ENCODE measurements at places on chromosomes 1 and 21.

DNA sequence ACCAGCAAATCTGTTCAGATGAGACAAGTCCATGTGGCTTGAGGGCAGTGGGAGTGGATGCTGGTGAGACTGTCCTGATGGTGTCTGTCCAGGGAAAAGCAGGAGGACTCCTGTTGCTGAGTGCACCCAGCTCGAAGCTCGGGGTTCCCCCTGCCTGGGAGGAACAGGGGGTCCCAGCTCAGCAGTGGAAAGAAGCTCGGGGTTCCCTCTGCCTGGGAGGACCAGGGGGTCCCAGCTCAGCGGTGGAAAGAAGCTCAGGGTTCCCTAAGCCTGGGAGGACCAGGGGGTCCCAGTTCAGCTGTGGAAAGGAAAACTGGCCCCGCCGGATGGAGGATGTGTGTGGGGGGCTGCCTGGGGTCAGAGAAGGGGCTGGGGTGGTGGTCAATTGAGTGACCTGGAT is 39.1 kb downstream of the CRYAA start:
- DNase-seq, result no peak

GRCh38 chr1:108551137-108551862 is 8.6 kb upstream of the EEIG2 start:
- DNase-seq, result no peak

- no peak for DNase-seq
Observed at GRCh38 chr21:46118316-46119143, 20.6 kb downstream of the COL6A2 start.

- peak; percentile 96 for DNase-seq
Observed at GRCh38 chr1:92804721-92805201, 19.9 kb upstream of the EVI5 start.

GRCh38 chr1:14553711-14554110 is 44.8 kb upstream of the KAZN start:
- no peak for DNase-seq

- DNase-seq, result no peak
Observed at GRCh38 chr1:13913396-13913795, 213.4 kb downstream of the PRDM2 start.

- no peak for DNase-seq
Observed at GRCh38 chr1:174777262-174777661, 222.5 kb upstream of the CACYBP start.

DNA sequence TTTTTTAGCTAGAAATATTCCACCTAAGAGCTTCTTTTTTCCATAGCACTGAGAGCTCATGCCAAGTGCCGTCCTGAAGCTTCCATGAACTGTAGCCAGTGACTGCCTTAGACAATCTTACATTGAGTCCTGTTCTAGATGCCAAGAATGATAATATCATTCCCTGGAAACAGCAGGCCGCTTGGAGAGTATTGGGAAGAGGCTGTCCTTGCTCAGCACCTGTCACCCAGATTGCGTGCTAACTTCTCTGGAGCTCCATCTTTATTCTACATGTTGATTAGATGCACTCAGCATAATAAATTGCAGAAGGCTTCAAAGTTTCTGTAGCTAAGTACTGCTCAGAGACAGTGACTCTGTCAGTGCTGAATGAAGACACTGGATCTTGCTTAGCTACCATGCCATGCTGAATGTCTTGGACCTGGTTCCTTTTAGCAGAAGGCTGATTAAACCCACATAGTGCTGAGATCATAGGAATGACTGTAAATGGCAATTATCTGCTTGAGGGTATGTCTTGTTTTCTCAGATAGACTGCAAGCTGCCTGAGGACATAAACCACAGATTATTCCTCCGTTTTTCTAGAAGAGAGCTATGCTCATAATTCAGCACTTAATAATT is 83.1 kb upstream of the IRF2BP2 start:
- DNase-seq, result no peak

- DNase-seq, result no peak
Observed at GRCh38 chr1:24643363-24644099, 429 bp downstream of the SRRM1 start.

GRCh38 chr21:40164905-40165772 is 297.9 kb downstream of the PCP4 start:
- peak; percentile 48 for DNase-seq

GRCh38 chr1:221263831-221264767 is 384.9 kb downstream of the HLX start:
- peak; percentile 89 for DNase-seq

DNA sequence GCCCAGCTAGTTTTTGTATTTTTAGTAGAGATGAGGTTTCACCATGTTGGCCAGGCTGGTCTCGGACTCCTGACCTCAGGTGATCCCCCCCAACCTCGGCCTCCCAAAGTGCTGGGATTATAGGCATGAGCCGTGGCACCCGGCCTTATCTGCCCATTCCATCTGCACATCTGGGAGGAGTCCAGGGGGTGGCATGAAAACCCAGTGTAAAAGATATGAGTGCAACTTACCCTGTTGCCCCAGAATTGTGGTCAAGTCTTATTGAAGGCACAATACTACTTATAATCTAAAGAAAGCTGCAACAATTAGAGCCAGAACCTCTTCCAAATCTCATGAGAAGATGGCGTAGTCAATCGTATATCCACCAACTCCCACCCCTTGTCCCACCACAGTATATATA is 18.4 kb downstream of the CTXND2 start:
- no peak for DNase-seq

DNA sequence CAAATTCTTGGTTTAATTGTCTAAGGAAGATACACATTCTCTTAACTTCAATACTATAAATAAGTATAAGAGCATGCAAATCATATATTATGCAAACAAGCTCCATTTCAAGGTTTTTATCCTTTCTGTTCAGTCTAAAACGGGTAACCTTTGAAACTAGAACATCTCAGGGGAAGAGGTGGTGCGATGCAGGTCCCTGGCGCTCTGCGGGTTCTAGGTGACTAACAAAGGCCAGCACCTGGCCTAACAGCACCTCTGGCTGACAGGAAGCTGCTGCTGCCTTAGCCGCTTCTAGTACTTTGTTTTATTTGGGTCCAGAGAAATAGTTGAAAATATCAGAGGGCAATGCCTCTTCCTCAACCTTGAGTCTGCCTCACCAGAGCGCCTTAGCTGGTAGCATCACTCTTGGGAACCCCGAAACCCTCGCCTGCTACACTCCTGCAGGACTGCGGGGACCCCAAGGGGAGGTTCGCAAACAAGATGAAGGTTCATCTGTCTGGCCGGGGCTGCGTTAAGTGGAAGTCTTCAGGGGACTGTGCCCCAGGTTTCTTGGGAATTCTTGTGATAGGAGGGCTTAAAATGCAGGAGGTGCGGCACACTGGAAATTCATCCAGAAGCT is 45.5 kb downstream of the PRDM15 start:
- no peak for DNase-seq

DNA sequence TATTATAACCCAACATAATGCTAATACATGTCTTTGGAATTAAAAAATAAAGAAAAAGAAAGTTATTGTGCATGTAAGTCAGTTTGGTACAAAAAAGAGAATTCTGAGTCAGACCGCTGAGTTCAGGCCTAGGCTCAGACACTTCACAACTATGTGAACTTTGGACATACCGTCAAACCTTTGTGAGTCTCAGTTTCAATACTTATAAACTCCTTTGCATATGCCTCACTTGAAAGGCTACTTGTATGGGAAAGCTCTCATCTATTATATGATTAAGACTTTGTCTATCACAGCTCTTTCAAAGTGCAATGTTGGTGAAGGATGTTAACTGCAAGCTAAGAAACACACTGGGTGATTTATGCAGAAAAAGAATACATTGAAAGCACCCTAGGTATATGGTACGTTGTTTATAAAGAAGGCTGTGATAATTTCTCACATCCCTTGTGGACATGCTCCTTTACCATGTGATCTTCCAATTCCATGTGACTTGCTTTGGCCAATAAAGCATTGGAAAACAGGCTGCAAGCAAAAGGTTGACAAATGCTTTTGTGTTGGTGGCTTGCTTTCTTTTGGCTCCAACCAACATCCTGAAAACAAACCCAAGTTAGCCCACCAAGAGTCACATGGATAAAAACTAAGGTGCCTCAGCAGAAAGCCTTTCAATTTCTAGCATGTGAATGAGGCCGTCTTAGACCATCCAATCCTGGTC is 49.6 kb downstream of the INTS7 start:
- no peak for DNase-seq

- DNase-seq, result no peak
Observed at GRCh38 chr1:44040846-44041245, 9.6 kb upstream of the SLC6A9 start.

DNA sequence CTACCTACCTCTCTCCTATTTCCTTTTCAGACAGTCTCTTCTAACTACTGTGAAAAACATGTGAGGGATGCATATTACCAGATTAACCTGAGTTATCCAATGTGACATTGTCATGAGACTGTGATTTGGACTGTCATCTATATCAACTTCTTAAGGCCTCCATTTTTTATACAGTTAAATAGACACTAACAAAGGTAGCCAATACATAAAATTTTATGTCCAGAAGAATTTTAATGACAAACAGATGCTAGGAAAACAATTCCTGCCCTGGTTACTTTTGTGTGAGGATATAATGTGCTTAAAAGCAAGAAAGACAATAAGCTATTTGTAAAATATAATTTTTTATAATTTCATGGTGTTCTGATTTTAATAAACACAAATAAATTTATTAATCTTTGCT is 136.2 kb downstream of the DPYD start:
- DNase-seq, result no peak

DNA sequence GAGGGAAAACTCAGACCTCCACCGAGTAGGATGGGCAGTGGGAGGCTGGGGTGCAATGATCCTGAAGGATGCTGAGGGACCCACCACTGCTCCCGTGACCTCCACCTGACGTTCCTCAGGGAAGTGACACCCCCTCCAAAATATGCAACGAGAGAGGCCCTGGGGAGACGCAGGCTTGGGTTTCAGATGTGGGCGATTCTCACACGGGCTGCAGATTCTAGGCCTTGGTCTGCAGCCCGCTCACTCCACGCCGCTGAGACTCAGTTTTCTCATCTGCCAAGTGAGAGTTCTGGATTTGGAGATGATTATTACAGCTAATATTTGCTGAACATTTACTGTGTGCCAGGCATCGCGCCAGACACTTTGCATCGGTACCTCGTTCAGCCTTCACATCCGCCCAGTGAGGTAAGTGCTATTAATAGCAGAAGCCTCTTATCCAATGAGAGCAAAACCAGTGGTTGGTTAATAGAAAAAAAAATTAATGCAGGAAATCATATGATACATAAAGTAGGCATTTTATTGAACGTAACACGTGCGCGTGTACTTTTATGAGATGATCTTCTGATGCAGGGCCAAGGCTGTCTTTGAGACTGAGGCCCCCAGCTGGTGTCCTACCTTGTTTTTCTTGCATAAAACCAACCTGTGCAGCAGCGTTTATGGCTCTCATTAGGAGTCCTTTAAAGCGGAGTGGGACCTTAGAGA is 102.0 kb upstream of the RUNX3 start:
- peak; percentile 82 for DNase-seq

DNA sequence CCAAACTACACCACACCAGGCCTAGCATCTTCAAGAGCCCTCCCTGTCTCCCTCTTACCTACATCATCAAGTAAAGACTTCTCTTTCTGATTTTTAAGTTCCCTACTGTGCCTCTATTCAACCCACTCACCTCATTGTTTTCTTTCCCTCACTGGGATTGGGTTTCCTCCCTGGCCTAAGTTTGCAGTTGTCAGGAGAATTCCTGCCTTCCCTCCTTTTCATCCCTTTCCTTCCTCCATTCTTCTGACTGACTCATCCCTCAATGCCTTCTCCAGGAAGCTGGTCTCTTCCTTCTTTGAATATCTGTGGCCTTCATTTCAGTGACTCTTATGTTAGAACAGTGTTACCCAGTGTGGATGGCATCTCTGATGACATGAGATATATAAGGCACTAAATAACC is 139.9 kb upstream of the KIAA0040 start:
- no peak for DNase-seq

- no peak for DNase-seq
Observed at GRCh38 chr1:53475664-53476063, 16.5 kb downstream of the DMRTB1 start.

DNA sequence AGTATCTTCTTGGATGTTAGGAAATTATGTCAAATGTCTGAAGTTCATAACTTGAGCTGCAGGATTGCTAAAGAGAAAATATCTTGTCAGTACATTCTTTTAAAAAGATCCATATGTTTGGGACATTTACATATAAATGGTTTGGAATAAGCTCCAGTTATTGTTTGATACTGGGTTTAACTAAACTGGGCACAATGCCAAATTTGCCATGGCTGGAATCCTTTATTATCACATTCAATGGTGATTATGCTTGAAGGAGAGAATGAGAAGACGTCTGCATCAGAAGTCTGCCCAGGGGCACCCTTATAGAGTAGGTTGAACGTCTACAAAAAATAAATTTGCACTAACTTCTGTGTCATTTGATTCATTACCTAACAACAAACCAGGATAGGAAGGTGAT is 652.5 kb downstream of the AMY1C start:
- no peak for DNase-seq

- DNase-seq, result no peak
Observed at GRCh38 chr1:56808410-56808809, 10.8 kb downstream of the FYB2 start.

DNA sequence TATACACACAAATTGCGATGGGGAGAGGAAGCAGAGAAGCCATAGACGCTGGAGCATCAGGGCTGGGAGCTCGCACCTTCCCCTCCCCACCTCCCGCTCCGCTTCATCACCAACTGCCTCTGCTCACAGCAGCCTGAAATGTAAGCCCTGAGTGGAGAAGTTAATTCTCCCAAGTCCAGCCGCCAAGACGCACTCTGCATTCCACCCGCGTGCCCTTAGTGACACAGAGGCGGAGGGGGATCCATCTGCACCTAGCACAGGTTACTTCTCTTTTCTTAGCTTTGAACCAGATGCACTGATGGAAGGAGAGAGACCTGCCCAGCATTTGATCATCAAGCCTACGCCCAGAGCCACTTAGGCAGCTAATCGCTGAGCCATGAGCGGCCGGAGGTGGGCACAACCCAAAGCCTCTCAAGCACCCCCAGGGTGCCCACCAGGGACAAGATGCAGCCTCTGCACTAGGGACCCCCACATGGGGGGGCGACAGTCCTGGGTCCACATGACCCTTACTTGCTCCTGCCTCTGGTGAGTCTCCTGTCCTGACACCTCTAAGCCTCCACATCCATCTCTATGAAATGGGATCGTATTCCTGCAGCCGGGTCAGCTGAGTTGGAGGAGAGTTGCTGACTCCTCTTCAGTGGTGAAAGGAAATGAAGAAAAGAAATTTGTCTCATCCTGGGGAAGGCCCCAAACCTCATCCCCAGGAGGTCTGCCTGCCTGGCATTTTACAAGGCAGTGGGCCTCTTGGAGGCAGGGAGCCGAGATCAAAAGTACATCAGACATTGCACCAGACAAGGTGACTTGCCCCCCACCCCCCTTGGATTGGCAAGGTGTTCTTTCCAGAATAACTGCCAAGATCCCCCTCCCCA is 316.2 kb downstream of the MATN1 start:
- DNase-seq, result peak; percentile 2

DNA sequence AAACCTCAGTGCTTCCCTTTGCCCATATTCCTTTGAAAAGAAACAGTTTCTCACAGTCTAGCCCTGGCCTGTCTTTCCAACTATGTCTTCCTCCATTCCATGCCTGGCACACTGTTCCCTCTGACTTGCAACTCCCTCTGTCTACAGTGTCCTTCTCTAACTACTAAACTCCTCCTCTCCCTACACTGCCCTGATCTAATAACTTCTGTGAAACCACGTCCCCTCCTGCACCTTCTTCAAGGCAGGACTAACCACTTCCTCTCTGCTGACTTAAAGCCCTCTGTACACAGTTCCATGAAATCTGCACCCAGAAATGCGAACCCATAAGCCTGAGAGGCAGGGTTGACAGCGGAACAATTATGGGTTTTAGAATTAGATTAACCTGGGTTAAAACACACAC is 62.2 kb upstream of the ATP1B1 start:
- DNase-seq, result no peak
